ENCODE measurements at places on chromosomes 2 and 18.
A peak's percentile ranks its signal among the peaks of the same experiment; 100 is the strongest.

GRCh38 chr2:191789796-191790195, 57.1 kb downstream of the CAVIN2 start:
- H3K4me1 ChIP-seq, result no peaks in the 10 kb centered on the region
- H3K4me3 ChIP-seq, result no peak overlapping the region
- no peak overlapping the region for H3K27ac ChIP-seq
- no peaks in the 10 kb centered on the region for H3K27me3 ChIP-seq
- H3K36me3 ChIP-seq, result no peaks in the 10 kb centered on the region
- no peak for DNase-seq

GRCh38 chr2:54430649-54431048, 25.5 kb upstream of the SPTBN1 start:
- H3K36me3 ChIP-seq, result no peaks in the 10 kb centered on the region
- no peak overlapping the region for H3K27ac ChIP-seq
- H3K27me3 ChIP-seq, result no peaks in the 10 kb centered on the region
- no peaks in the 10 kb centered on the region for H3K4me1 ChIP-seq
- H3K4me3 ChIP-seq, result no peak overlapping the region

GRCh38 chr2:47127862-47128543, 27.1 kb downstream of the STPG4 start:
- DNase-seq, result peak; percentile 49
- H3K4me3 ChIP-seq, result no peak overlapping the region
- H3K36me3 ChIP-seq, result no peaks in the 10 kb centered on the region
- H3K27me3 ChIP-seq, result no peaks in the 10 kb centered on the region
- H3K27ac ChIP-seq, result no peak overlapping the region
- no peaks in the 10 kb centered on the region for H3K4me1 ChIP-seq

- H3K27me3 ChIP-seq, result no peaks in the 10 kb centered on the region
- peaks cover 4% of the 10 kb centered on the region for H3K36me3 ChIP-seq
- DNase-seq, result no peak
- no peak overlapping the region for H3K4me3 ChIP-seq
- H3K4me1 ChIP-seq, result no peaks in the 10 kb centered on the region
Observed at GRCh38 chr2:98577313-98577712, 31.0 kb downstream of the COA5 start.

- no peaks in the 10 kb centered on the region for H3K4me1 ChIP-seq
- H3K4me3 ChIP-seq, result no peak overlapping the region
- H3K27me3 ChIP-seq, result no peaks in the 10 kb centered on the region
- H3K36me3 ChIP-seq, result no peaks in the 10 kb centered on the region
- DNase-seq, result no peak
Observed at GRCh38 chr18:68466672-68467071, 248.2 kb downstream of the TMX3 start.

DNA sequence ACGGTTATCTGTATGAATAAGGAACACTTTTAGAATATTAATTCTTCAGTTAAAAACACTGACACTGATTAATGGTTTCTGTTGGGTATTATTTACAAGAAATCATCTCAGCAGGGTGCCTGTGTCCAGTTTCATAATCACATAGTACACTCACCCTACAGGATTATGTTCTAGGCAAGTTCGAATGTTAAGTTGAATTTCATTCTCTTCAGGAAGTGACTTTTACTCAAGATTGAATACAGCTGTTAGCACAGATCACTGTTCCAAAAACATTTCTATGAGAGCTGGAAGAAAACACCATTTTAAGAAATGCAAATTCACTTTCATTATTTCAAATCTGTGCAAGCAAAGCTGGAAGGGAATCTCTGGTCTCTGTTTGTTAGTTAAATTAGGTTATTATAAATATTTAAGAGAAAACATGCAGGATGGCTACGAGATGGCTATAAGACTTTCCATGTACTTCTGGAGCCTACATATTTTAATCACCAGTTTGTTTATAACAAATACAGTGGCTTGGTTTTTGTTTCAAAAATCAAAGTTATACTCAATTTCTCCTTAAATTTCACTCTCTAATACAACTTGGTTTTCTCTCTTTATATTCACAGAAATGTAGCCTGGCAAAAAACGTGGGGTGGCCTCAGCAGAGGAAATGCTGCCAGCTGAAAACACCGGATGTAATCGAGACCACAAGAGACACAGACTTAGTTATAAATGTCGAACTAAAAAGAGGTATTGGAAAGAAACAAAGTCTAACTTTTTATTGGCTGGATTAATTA, 65.8 kb downstream of the RBMS1 start:
- H3K4me1 ChIP-seq, result no peaks in the 10 kb centered on the region
- no peak for DNase-seq
- no peak overlapping the region for H3K4me3 ChIP-seq
- no peaks in the 10 kb centered on the region for H3K36me3 ChIP-seq
- no peak overlapping the region for H3K27ac ChIP-seq
- no peaks in the 10 kb centered on the region for H3K27me3 ChIP-seq

- H3K4me1 ChIP-seq, result peaks cover 2% of the 10 kb centered on the region
- no peak for DNase-seq
- no peak overlapping the region for H3K4me3 ChIP-seq
- no peak overlapping the region for H3K27ac ChIP-seq
Observed at GRCh38 chr2:119405151-119405550, 26.5 kb upstream of the TMEM37 start.

DNA sequence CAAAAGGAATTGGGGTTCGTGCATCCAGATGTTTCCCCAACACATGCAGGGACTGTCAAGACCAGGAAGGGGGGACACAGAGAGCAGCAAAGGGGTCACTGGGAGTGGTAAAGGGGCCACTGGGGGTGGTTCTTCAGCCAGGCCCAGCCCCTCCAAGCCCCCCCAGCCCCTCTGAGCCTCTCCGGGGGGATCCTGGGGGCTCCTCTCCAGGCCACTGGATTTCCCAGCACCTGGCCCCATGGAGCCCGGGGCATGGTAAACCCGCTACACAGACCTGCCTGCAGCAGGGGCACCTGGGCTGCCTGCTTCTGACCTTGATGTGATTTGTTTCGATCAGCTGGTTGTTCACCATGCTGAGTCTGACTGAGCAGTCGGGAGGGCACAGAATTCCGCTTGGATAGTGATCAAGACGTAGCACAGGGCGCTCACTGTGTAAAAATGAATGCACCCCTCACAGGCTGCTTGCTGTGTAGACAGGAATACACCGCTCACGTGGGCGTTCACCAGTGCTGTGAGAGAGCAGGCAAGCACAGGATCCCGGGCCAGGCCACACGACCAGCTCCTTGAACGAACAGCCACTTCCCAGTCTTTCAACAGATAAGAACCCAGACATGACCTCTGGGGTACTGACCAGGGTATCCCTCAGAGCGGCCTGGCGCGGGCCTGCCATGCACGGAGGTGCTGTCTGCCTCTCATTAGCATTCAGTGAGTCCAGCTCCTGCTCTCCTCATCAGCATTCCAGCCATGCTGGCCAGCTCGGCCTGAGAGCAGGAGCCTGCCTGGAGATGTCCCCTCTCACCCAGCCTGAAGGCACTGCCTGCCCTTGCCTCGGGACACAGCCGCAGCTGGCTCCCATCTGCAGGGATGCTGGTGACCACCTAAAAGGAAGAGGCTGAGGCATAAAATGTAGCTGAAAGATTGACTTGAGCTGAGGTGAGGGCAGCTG, 73.3 kb upstream of the OTOS start:
- no peaks in the 10 kb centered on the region for H3K27me3 ChIP-seq
- DNase-seq, result no peak
- H3K27ac ChIP-seq, result no peak overlapping the region
- no peaks in the 10 kb centered on the region for H3K4me1 ChIP-seq

DNA sequence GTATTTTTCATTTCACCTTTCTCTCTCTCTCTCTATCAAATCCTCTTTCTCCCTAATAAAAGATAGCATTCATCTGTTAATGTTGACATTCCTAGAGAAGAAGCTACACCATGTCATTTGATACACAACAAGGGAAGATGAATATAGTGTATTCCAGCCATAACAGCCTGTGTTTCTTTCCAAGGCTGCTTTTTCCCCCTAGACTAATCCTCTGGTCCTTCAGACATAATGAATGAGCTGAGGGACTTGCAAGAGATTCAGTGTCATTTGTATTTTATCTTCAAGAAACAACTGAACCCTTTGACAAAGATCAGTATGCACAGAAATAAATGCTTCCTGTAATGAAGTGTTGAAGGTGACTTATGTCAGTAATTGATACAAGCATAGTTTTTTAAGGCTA, 284.0 kb upstream of the NXPH2 start:
- no peaks in the 10 kb centered on the region for H3K36me3 ChIP-seq
- no peak for DNase-seq
- no peak overlapping the region for H3K27ac ChIP-seq
- no peaks in the 10 kb centered on the region for H3K4me1 ChIP-seq

GRCh38 chr2:121080013-121080772, 204.8 kb downstream of the TFCP2L1 start:
- H3K27me3 ChIP-seq, result no peaks in the 10 kb centered on the region
- no peak overlapping the region for H3K27ac ChIP-seq
- H3K4me3 ChIP-seq, result no peak overlapping the region
- peak; percentile 81 for DNase-seq

DNA sequence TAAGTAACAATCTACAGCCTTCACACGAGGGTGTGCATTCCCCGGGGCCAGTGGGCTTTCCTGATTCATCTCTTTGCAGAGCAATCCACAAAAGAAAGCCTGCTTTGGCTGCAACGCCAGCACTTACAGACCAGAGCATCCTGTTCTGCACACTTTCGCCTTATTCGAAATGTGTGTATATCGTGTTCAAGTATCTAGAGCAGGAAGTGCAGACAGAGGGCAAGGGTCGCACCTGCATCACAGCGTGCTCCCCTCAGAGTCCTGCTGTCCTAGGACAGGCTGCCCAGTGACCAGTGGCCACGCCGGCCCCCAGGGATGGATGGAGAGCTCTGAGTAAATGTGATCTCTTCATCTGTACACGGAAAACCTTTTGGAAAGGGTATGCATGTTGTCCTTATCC, 264.3 kb downstream of the ZNF516 start:
- no peaks in the 10 kb centered on the region for H3K4me1 ChIP-seq
- H3K4me3 ChIP-seq, result no peak overlapping the region
- no peak overlapping the region for H3K27ac ChIP-seq
- no peaks in the 10 kb centered on the region for H3K36me3 ChIP-seq

GRCh38 chr18:44626807-44627206, 53.9 kb upstream of the SETBP1 start:
- H3K27ac ChIP-seq, result no peak overlapping the region
- peaks cover 9% of the 10 kb centered on the region for H3K4me1 ChIP-seq
- H3K4me3 ChIP-seq, result no peak overlapping the region
- DNase-seq, result no peak
- H3K36me3 ChIP-seq, result no peaks in the 10 kb centered on the region

DNA sequence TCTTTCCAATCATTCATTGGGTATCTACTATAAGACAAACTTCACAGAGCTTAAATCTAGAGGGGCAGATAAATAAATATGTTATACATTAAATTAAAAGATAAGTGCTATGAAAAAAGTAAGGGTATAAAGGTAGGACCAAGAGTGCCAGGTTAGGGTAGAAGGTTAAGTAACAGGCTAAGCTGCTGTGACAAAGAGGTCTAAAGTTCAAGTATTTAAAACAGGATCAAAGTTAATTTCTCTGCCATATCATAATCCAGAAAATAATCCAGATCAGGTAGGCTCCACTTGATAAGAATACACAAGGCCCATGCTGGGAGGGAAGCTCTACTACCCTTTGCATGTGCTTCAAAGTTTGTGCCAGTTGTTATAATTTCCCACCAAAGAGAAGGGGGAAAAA, 115.6 kb downstream of the DYM start:
- no peak for DNase-seq
- no peaks in the 10 kb centered on the region for H3K4me1 ChIP-seq
- no peak overlapping the region for H3K4me3 ChIP-seq
- H3K27me3 ChIP-seq, result no peaks in the 10 kb centered on the region
- no peak overlapping the region for H3K27ac ChIP-seq

- H3K27ac ChIP-seq, result no peak overlapping the region
- no peaks in the 10 kb centered on the region for H3K27me3 ChIP-seq
- no peaks in the 10 kb centered on the region for H3K36me3 ChIP-seq
- H3K4me3 ChIP-seq, result no peak overlapping the region
Observed at GRCh38 chr2:64212801-64213321, 68.6 kb upstream of the PELI1 start.

DNA sequence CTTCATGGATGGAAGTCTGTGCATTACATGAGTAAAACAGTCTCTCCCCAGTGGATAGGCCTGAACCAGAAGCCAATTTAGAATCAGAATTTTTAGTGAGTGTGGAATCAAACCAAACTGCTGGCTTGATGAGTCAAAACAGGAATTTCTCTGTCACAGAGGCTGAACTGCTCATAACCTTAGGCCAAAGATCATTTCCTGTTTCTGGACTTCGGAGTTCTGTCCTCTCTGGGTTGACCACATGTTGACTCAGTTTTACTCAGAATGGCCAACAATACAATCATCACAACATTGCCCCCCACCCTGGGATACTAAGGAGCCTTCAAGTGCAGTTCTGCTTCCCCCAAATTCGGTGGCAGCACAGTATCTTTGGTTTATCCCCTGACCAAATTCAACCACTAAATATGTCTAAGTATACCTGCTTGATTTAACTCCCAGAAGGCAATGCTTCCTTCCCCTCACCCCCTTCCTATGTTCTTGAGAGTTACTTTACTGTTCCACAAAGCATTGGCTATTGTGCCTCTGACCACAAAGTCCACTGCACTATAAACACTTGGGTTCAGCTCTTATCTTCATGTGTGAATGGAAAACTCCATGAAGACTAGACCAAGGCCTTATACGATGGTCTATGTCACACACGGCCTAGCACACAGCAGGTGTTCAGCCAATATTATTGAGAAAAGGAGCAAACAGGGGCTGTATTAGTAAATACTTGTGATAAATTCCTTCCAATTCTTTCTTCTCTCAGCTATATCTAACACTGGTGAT, 67.8 kb downstream of the NXPH2 start:
- no peaks in the 10 kb centered on the region for H3K4me1 ChIP-seq
- no peaks in the 10 kb centered on the region for H3K27me3 ChIP-seq
- no peak overlapping the region for H3K27ac ChIP-seq
- H3K36me3 ChIP-seq, result no peaks in the 10 kb centered on the region

- no peaks in the 10 kb centered on the region for H3K4me1 ChIP-seq
- no peak overlapping the region for H3K27ac ChIP-seq
- no peaks in the 10 kb centered on the region for H3K27me3 ChIP-seq
- DNase-seq, result no peak
- H3K36me3 ChIP-seq, result no peaks in the 10 kb centered on the region
Observed at GRCh38 chr2:112433932-112434730, 686 bp upstream of the RGPD8 start.

DNA sequence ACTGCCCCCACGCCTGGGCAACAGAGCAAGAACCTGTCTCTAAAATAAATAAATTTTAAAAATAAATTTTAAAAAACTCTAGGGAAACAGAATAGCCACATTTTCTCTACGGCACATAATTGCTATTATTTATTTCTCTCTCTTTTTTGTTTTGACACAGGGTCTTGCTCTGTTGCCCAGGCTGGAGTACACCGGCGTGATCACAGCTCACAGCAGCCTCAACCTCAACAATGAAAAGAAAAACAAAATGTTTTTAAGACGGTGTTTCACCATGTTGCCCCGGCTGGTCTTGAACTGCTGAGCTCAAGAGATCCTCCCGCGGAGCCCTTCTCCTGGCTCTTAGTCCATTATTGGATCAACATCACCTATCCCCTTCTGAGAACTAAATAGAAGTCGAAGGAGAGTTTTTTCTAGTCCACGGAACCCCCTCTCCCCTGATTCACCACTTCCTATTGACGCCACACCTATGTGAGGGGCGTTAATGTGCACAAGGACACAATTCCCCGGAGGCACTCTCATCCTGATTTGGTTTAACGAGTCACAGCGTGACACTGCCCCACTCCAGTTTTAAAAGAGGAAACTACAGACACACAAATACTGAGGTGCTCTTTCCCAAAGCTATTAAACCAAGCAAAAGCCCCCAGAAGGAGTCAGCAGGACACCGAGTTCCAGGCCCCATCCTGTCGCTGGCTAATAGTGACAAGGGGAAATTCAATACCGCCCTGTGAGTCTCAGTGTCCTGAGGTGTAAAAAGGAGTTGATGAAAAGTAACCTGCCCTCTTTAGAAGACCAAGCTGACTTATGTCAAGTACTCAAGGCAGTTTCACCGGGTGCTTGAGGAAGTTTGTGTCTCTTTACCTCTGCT, 1.1 kb downstream of the NPC1 start:
- H3K27me3 ChIP-seq, result no peaks in the 10 kb centered on the region
- H3K4me1 ChIP-seq, result peaks cover 2% of the 10 kb centered on the region
- H3K27ac ChIP-seq, result peak overlapping the region; percentile 100
- H3K36me3 ChIP-seq, result peaks cover 2% of the 10 kb centered on the region

All from mesendoderm (in vitro differentiated cells).